ENCODE measurements at places on chromosomes 5 and 9.

DNA sequence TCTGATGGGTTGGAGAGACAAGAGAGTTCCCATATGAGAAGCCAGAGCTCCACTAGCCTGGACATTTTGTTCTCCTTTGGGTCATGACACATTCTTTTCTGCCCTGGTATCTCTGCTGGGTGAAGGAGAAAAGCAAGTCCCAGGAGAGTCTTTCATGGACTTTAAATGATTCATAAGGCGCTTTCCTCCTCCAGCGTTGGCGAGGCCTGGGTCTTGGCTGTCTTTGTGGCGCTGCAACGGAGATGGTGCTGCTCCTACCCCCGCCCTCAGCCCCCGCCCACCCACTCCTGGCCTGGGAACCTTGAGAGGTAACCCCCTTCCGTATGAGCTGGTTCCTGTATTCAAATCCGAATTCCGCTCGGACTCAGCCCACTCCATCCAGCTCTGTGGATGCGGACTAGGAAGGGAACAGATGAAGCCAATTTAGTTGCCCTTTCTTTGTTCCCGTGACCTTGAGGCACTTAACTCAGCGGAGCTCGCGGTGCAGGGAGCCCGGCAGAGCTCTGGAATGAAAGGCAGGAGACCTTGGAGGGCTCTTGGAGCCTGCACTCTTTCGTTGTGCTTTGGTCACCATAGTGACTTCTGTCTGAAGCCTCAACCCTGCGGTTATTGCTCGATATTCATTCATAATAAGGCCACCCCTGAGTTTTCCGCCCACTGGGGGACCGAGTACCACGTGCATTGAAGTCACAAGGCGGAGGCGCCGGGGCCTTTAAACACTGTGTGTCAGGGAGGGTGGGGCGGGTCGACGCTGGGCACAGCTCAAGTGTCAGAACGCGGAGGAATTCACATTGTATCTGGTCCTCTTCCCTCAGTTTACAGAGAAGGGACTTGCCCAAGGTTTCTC lies 14.0 kb upstream of the PWWP2A start:
- no peak for DNase-seq

GRCh38 chr9:34250721-34251120 lies 71.9 kb downstream of the UBAP1 start:
- no peak for DNase-seq

- peak; percentile 78 for DNase-seq
Observed at GRCh38 chr9:129174102-129174723, 3.8 kb downstream of the IER5L start.

DNA sequence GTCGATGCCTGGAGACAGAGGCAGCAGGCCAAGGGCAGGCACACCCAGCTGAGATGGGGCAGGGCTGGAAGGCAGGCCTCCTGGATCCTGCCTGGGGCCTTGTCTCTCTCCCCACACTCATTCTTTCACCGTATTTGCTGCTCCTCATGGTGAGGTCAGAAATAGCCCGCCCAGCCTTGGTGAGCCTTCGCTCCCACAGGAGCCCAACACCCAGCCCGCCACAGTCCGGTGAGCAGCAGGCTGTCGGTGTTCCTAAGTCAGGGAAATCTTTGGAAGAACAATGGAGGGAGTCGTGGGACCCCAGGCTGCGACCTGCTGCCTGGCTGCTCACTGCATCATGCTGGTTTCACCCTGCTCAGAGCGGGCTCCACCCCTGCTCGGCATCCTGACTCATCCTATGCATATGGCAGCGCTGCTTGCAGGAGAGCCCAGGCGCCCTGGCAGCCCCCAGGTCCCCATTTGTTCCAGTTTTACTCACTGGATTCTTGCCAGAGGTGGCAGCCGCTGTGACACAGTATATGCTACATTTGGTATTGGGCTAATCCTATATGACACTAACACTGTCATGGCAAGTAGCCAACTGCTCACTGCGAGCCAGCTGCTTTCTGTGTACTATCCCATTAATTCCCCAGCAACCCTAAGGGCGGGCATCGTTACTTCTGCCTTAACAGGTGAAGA lies 53.2 kb upstream of the NCS1 start:
- no peak for DNase-seq

- no peak for DNase-seq
Observed at GRCh38 chr5:33523208-33523771, 82.5 kb downstream of the TARS1 start.

GRCh38 chr5:169993485-169993790 lies 13.1 kb upstream of the INSYN2B start:
- no peak for DNase-seq

GRCh38 chr9:14593406-14593805 lies 99.8 kb downstream of the ZDHHC21 start:
- DNase-seq: no peak

DNA sequence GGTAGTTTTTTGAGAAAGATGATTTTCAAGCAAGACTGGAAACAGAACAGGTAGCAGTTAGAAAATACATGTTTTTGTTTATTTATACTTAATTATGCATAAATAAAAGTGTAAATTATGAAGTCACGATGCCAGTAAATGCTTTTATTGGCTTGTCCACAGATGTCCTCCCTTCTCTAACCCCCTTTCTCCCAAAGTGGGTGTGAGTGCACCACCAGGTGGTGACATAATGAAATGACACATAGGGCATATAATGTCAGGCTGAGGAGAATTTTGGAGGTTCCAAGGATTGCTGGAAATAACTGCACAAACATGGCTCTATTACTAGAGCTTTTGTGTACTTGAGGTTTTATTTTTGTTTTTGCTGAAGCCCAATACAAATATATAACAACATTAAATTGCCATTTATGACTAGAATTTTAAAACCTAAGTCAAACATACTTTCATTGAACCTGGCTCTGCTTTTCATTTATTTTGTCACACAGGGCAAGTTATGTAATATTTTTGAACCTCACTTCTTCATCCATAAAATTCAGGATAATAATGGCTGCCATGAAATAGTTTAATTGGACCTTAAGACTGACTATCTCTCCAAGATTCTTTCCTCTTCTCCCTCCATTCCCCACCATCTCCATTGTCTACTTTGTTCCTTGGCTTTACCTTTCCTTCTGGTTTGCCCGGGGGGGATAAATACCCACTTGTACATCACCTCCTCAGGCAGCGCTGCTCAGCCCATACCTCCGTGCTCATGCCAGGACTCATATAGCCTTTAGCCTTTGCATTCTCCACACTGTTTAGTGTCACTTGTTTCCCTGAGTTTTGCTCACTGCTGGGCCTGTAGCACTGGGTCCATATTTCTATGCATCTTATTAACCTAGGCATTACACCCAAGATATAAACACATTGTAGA lies 168.8 kb downstream of the PDE4D start:
- DNase-seq: no peak

GRCh38 chr5:170113522-170113900 lies 7.8 kb downstream of the FOXI1 start:
- DNase-seq: no peak

DNA sequence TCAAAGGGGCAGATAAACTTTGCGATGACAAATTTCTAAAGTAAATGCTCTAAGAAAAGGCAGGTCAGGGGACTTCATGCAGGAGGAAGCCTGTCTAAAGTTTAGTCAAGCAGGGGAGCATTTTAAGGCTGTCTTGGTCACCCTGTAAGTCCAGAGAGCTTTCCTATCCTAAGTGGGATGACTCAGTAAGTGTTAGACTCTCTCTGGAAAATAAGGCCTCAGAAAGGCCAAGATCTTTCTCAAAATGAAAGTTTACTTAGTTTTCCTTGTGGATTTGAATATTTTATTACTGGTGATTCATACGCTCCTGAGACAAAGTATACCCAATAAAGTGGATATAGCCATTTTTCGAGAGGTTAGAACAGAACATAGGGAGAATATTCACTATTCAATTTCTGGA lies 806.9 kb upstream of the CDH9 start:
- no peak for DNase-seq

DNA sequence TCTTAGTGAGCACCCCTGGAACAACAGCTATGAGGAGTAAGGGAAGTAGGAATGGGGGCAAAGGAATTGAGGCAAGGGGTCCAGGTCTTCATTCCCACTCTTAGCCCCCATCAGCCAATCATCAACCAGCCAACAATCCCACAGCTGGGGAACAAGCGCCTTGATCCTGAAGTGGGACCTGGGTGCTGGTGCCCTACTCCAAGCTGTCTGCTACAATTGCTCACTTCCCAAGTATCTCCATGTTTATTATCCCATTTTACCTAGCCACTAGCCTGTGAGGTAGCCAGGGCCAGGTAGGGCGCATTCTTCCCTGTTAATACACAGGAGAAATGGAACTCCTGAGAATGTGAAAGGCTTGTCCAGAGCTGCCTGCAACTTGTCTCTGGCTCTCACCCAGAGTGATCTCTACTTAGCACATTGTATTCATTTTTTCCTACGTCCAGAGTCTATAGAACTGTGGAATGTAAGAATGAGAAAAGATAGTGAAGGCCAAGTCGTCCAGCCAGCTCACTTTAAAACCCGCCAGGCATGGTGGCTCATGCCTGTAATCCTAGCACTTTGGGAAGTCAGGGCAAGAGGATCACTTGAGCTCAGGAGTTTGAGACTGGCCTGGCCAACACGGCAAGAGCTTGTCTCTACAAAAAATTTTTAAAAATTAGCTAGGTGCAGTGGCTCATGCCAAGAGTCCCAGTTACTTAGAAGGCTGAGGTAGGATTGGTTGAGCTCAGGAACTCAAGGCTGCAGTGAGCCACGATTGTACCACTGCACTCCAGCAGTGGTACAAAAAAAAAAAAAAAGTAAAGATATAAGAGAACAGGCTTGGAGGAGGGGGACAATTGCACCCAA lies 6.2 kb upstream of the DNAJC18 start:
- no peak for DNase-seq

DNA sequence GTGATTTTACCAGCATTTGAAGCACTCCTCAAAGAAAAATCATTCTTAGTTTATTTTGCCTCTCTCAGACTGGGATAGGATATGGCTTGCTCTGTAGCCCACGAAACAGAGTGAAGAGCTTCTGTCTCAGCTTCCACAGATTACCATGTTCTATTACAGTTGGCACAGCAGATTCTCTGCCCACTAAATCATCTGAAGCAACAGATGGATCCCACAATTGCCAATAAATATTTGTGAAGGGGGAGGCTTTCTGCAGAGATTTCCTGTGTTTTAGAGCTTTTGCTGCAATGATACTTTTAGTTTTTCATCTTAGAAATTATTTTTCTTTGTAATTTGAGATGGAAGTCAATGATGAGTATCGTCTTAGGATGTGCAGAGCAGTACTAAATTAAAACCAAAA lies 12.3 kb upstream of the MAP3K1 start:
- DNase-seq: no peak

- DNase-seq: no peak
Observed at GRCh38 chr9:94900222-94901018, 173.9 kb downstream of the AOPEP start.

DNA sequence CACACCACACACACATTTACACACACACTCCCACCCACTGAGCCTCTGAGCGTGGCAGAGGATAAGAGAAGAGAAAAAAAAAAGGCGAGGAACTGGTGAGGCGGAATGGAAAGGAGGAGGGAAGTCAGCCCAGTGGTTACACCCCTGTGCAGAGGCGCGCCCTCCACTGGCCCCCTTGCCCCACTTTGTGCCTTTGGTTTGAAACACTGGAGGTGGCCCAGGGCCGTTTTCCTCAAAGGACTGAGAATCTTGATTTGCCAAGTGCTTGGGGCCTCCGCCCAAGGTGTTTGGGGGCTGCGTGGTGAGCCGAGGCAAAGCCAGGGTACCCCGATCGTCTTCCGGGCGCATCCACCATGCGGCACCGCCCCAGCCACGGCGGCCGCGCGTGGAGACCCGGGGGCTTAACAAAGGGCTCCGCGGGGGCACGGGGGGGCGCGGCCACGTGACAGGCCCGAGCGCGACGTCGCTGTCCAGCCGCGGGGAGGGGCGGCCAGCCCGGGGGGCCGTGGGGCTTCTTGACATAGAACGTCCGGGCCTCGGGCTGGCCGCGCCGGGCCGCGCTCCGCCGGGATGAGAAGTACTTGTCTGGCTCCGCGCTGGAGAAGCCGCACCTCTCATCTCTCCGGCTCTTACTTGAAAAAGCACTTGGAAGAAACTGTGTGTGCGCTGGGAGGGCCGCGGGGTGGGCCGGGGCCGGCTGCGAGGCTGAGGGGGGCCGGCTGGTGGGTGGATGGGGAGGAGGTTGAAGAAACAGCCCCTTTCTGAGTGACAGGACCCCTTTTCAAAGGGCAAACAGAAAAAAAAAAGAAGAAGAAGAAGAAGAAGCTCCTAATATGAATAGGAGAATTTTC lies 21.0 kb downstream of the NR2F1 start:
- DNase-seq: no peak

DNA sequence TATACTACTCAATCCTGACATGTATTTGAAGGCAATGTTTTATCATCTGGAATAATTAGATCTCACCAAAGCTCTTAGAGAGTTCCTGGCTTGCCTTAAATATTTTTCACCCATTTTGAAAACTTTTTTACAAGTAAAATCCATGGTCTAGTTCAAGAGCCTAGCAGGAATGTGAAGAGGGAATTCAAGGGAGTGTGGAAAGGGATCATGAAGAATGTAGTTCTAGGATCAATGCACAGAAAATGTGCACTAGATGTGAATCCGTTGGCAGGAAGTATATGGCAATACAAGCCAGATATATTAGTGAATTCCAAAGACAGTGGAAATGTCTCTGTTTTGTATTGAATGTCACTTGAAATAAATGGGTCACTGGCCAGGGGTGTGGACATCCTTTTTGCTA lies 167.9 kb upstream of the MOCS2 start:
- no peak for DNase-seq

- no peak for DNase-seq
Observed at GRCh38 chr9:15416880-15417279, 5.8 kb upstream of the SNAPC3 start.

DNA sequence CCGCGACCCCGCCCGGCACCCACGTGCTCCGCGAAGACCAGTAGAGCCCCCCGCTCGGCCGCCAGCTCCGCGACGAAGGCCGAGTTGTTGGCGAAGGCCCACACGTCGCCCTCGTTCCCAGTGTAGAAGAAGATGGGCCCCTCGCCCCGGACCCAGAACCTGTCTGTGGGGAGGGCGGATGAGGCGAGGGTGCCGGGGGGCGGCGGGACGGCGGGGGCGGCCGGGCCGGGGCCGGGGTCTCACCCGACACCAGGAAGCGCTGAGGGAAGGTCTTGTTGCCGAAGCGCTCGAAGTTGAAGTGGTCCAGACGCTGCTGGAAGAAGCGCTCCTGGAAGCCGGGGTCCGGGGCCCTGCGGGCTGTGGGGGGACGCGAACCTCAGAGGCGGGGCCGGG lies 317 bp downstream of the DPP7 start:
- DNase-seq: no peak

GRCh38 chr5:140103154-140103553 lies 10.8 kb upstream of the PURA start:
- DNase-seq: no peak

- no peak for DNase-seq
Observed at GRCh38 chr5:147551677-147552076, 41.8 kb upstream of the DPYSL3 start.

GRCh38 chr5:12245429-12245828 lies 341.2 kb upstream of the CTNND2 start:
- DNase-seq: no peak

GRCh38 chr9:116435706-116436105 lies 251.4 kb upstream of the TRIM32 start:
- DNase-seq: no peak

- DNase-seq: no peak
Observed at GRCh38 chr9:115146581-115147021, 28.6 kb upstream of the TNC start.

All from activated naive CD4-positive, alpha-beta T cell (primary cell).